Forelimb muscle (tissue), 1 donor: ENCODE measurements at places on chromosomes 6 and 20. TPM values are rescaled to one million over a fixed set of nuclear protein-coding genes. Genes with fewer than 3 reads are reported as not detected.

BPIFB2 gene
- polyA plus RNA-seq = not detected

RAB32 gene
- polyA plus RNA-seq = 11.9 TPM

TNFRSF21 gene
- polyA plus RNA-seq = 13.7 TPM

LY6G6D gene
- polyA plus RNA-seq = 0.47 TPM

MCHR2 gene
- polyA plus RNA-seq = not detected

WFDC5 gene
- polyA plus RNA-seq = not detected

ARMC12 gene
- polyA plus RNA-seq = 0.96 TPM

TPX2 gene
- polyA plus RNA-seq = 21.5 TPM

CNR1 gene
- polyA plus RNA-seq = 0.32 TPM

CCN2 gene
- polyA plus RNA-seq = 27.2 TPM

GSTA2 gene
- not detected for polyA plus RNA-seq

ANGPT4 gene
- 0.04 TPM for polyA plus RNA-seq

SCUBE3 gene
- polyA plus RNA-seq = 0.82 TPM

CPNE5 gene
- polyA plus RNA-seq = 17.6 TPM

MICAL1 gene
- 56.6 TPM for polyA plus RNA-seq

PPP1R3D gene
- polyA plus RNA-seq = 4.6 TPM

ARFGEF3 gene
- polyA plus RNA-seq = 1.7 TPM

TAGAP gene
- polyA plus RNA-seq = 1.0 TPM

BFSP1 gene
- polyA plus RNA-seq = 2.1 TPM

GSS gene
- 29.7 TPM for polyA plus RNA-seq

CITED2 gene
- 99.3 TPM for polyA plus RNA-seq

CLVS2 gene
- 0.34 TPM for polyA plus RNA-seq

EYS gene
- 0.47 TPM for polyA plus RNA-seq

TSHZ2 gene
- polyA plus RNA-seq = 9.0 TPM

CASS4 gene
- 7.0 TPM for polyA plus RNA-seq

PRL gene
- polyA plus RNA-seq = 0.76 TPM

FYN gene
- 127 TPM for polyA plus RNA-seq

CCR6 gene
- not detected for polyA plus RNA-seq

SLC24A3 gene
- polyA plus RNA-seq = 22.8 TPM

SNRNP48 gene
- polyA plus RNA-seq = 15.1 TPM

PYGB gene
- polyA plus RNA-seq = 24.4 TPM

ERVFRD-1 gene
- polyA plus RNA-seq = 0.15 TPM

SYNDIG1 gene
- 4.9 TPM for polyA plus RNA-seq

ESR1 gene
- 3.0 TPM for polyA plus RNA-seq

MYL9 gene
- polyA plus RNA-seq = 544 TPM
